ENCODE measurements at places on chromosomes 11 and 22. TPM values are rescaled to one million over a fixed set of nuclear protein-coding genes. Genes with fewer than 3 reads are reported as not detected.

PPFIBP2 gene
- total RNA-seq: 34.7 TPM

- peak; percentile 79 for DNase-seq
Measured at GRCh38 chr22:36277482-36278291, 24.8 kb downstream of the APOL1 start.

DNA sequence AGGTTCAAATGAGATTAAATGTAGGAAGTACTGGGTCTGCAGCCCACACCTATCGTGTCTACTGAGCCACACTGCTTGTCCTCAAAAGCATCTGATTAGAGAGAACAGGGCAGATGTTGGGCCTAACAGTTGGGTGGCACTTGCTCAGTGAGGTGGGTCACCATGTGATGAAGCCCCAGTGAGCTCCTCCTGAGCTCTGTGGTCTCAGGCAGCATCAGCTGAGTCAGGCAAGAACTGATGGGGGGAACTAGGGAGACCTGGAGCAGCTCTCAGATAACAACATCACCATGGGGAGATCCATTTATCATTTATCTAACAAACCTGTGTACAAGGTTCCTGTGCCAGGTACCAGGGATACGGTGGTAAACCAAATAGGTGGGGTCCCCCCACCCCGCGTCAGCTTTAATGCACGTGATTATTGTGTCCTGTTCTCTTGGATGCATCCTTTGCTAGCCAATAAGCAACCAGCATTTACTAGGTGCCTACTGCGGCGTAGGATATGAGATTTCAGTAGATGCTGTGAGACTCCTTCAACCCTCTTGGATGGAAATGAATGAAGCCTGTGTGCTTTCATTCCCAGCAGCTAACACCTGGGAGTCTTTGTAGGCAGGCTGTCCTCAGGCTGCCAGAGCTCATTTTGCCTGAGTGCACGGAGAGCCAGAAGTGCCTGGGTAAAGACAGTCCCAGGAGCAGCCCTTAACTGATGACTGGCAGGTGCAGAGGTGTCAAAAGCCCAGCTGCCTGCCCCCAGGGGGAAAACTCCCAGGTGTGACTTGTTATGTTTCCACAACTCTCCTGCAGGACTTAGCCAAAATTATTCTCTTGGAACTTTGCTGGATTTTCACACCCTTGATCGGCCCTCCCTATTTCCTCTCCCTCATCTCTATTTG, 73.6 kb upstream of the NARS2 start:
- DNase-seq: no peak

DNA sequence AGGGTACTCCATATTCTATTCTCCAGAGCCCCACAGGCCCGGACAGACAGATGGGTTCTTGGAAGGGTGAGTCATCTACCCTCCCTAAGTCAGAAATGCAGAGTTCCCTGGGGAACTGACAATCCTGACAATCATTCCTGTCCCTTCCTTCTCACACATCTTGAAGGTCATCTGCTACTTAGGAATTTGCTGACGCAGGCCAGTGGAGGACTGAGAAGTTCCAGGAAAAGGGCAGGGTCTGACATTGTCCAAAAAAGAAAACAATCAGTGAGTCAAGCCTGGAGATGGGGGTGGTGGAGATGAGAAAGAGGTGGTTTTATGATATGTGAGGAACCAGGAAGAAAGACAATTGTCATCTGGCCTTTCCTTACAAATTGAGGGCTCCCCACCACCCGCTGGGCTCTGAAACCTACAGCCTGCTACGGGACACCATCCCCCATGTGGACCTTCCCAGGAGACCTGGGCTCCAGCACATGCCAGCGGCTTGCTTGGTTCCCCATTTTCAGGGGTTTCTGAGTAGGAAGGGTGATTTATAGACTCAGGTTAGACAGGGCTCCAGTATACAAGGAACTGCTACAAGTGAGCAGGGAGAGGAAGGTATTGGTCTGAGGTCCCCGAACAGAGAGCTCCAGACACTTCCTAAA, 12.9 kb downstream of the CD59 start:
- no peak for DNase-seq

- peak; percentile 24 for DNase-seq
Measured at GRCh38 chr11:108592591-108593213, 866 bp downstream of the EXPH5 start.

All from activated CD4-positive, alpha-beta T cell treated with anti-CD3 and anti-CD28 coated beads, Interleukin-2, amount 10 ng/mL, durations not matched to agents 7 days and 5 days (primary cell).